Astrocyte of the spinal cord (primary cell): ENCODE measurements at places on chromosomes 7 and 10.

DNA sequence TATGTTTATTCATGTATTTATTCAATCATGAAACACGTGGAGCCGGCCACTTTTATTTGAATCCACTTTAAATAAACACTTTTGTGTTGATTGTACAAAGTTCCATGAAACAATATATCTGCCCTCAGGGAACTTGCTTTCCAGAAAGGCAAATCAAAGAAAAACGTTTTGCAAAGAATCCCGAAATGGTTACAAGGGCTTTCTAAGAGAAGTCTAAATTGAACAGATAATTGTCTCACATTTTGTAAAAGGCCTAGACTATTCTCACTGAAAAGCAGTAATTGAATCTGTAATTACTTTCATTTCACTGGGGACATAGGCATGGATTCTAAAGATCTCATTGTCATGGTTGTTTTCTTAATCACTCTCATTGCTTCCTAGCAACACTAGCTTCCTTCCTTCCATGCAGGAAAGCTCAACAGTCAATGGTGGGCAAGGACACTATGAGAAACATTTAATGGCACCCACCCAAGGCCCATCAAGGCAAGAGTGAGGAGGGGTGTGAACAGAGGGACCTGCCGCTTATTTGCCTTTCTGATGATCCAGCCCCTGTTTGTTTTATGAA lies 622.4 kb upstream of the C7orf33 start:
- no peak for DNase-seq

DNA sequence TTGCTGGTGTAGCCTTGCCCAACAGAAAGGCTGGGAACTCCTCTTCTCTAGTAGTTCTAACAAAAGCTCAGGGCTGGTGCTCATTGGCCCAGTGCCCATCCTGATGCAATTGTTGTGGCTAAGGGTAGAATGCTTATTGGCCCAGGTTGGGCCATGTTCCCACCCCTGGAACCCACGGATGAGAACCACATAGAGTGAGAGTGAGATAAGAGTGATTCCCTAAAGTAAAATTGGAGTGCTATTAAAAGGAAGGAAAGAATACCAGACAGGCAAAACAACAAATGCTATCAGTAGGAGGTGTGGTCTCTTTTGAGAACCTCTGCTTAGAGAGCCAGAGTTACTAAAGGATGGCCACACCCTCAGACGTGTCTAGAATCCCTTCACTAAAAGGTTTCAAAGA lies 49.2 kb downstream of the LGI1 start:
- DNase-seq: no peak

DNA sequence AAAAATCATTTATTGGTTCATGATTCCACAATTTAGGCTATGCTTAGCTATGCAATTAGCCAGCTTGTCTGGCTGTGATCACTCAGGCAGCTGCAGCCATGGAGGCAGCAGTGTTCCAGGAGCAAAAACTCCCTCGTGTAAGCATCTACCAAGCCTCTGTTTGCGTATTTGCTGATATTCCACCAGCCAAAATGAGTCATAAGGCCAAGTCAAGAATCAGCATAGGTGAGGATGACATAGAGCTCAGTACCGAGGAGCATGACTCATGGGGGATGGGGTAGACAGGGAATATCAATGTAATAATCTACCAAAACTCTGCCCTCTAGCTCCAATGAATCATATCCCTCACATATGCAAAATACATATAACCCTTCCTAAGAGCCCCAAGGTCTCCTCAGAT lies 63.3 kb downstream of the IMMP2L start:
- peak; percentile 65 for DNase-seq

DNA sequence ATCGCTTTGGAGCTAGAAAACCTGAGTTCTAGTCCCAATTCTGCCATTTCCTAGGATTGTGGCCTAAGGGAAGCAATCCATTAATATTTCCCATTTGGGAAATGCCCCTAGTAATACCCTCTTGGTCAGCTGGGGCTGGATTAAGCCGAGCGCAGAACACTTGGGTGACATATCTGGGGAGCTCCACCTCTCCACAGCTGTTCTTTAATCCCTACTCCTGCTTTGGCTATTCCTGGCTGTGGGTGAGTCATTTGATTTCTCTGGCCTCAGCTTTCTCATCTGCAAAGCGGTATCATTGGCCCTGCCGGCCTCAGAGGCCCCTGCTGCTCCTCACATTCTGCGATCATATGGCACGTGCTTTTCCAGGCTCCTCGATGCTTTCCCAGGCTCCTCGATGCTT lies 108.3 kb downstream of the BUB3 start:
- no peak for DNase-seq

DNA sequence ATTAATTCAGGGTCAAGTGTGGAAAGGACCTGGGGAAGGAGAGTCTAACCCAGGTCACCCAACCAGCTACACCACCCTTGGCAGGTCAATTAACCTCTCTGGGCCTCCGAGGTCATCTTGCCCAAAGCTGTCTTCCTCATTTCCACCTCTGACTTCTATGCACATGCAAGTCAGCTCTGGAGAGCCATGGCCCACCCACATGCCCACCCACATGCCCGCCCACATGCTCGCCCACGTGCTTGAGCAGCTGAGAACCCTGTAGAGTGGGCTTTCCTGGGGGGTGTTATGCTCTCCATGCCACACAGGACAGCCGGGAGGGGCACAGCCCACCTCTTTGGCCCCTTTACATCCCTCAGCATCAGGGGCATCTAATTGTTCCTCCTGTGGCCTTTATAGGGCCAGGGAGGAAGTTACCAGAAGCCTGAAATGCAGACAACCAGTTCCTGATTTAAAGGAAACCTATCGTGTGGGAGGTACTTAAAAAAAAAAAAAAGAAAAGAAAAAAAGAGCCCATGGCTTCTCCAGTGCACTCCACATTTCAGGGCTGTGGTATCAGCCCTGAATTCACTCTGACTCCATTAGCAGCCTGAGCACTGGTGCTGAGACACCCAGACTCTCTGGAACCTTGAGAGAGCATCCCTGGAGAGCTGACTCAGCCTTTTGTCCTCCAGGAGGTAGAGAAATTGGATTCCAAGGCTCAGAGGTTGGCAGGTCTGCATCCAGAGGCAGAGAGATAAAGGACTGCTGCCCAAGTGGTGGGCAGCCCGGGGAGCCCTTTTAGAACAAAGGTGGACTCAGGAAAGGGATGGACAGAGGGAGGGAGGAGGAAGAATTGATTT lies 176.2 kb upstream of the ZMIZ1 start:
- no peak for DNase-seq

DNA sequence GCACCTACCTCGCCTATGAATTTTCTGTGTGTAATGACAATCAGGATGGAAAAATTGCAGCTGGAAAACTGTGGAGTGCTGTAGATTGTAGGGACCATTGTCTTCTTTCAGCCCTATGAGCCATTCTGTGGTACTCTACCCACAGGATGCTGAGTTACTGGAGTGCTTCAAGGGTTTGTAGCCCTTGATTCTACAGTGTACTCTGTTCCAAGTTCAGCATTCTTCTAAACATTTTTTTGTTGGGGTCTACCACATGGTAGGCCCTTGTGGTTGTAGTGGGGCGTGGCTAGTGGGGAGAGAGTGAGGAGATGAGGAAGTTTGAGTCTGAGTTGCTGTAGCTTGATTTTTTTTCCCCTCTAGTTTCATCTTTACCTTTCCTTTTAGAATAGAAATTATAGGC lies 33.5 kb downstream of the REEP3 start:
- DNase-seq: peak; percentile 97

DNA sequence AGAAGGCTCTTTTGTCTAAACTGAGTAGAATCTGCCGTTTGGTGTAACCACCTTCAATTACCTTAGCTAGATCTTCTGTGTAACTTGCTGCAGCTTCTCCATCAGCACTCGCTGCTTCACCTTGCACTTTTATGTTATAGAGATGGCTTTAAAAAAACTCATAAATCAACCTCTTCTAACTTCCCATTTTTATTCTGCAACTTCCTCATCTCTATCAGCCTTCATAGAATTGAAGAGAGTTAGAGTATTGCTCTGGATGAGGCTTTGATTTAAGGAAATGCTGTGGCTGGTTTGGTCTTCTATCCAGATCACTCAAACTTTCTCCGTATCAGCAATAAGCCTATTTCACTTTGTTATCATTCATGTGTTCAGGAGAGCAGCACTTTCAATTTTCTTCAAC lies 1131.9 kb upstream of the CELF2 start:
- DNase-seq: no peak

GRCh38 chr10:113179265-113179664 lies 229.2 kb downstream of the TCF7L2 start:
- DNase-seq: no peak

GRCh38 chr10:129241461-129241860 lies 225.6 kb upstream of the MGMT start:
- DNase-seq: no peak

- no peak for DNase-seq
Measured at GRCh38 chr7:117796889-117797288, 76.4 kb downstream of the CTTNBP2 start.

GRCh38 chr7:55188590-55189138 lies 169.8 kb downstream of the EGFR start:
- DNase-seq: no peak

DNA sequence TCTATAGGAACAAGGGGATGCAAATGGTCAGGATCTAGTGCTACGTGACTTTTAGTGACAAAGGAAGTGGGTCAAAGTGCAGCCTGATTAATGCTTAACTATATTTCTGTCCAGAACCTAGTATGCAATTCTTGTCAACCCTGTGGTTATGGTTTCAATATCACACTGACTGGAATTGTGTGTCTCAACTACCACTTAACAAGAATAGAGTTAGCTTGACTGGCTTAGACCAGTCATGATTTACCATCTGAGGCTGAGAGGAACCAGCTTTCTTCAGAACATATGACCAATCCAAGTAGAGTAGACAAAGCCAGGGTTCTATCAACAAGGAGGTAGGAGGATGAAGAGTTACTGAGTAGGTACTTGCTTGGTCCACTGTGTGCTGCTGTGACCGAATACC lies 54.4 kb downstream of the MYPN start:
- DNase-seq: no peak

DNA sequence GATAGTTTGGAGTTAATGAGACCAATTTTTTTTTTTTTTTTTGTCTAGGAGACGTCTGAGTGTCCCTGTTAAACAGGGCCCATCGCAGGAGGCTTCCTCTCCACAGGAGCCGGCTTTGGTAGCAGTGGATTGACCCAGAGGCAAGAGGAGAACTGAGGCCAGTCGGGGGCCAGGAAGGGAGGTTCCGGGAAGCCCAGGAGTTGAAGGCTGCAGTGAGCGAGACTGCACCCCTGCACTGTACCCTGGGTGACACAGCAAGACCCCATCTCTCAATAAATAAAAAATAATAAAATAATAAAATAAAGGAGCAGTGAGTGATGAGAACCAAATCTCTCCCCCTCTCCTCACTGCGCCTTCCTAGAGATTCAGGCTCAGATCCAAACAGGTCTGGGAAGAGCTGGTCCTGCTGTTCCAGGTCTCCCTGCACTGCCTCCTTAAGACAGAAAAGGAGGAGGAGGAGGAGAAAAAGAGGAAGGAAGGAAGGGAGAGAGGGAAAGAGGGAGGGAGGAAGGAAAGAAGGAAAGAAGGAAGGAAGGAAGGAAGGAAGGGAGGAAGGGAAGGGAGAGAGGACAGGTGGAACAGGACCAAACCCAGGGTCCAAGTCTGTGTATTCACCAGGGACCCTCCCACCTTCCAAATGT lies 3.5 kb downstream of the MNX1 start:
- DNase-seq: no peak

DNA sequence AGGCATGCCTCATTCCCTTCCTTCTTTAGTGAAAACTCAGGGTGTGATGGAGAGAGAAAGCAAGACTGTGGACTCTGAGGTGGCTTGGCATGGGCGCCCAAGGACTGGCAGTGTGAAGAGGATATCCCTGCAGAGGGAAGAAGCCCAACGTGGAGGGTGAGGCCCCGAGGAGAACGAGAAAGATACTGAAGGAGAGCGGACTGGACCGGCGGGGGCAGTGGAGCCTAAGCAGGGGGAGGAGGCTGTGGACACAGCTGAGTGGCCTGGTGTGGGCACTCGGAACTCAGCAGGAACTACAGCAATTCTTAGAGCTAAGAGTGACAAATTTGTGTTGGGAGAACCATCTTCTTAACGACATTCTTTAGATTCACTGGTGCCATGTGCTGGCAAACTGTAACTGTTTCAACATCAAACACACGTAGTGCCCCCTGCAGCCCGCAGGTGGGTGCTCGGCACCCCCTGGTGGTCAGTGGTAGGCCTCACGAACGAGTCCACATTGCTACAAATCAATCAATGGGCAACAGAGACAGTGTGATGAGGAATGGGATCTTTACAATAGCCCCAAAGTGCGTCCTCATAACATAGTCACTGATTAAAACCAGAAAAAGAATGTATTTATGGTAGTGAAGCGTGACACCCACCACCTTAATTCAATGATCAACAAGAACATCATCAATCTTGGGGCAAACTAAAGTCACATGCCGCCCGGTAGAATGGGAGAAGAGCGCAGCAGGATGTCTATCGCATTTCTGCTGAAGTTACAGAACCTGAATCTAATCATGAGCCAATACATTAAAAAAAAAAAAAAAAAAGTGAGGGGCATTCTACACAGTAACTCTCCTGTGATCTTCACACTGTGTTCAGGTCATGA lies 2.0 kb upstream of the SFTPA1 start:
- peak; percentile 1 for DNase-seq

- no peak for DNase-seq
Measured at GRCh38 chr7:50303335-50304128, 984 bp upstream of the IKZF1 start.

- DNase-seq: no peak
Measured at GRCh38 chr10:2828741-2829140, 238.6 kb upstream of the PFKP start.

GRCh38 chr7:153934629-153935028 lies 117.6 kb upstream of the DPP6 start:
- DNase-seq: no peak

DNA sequence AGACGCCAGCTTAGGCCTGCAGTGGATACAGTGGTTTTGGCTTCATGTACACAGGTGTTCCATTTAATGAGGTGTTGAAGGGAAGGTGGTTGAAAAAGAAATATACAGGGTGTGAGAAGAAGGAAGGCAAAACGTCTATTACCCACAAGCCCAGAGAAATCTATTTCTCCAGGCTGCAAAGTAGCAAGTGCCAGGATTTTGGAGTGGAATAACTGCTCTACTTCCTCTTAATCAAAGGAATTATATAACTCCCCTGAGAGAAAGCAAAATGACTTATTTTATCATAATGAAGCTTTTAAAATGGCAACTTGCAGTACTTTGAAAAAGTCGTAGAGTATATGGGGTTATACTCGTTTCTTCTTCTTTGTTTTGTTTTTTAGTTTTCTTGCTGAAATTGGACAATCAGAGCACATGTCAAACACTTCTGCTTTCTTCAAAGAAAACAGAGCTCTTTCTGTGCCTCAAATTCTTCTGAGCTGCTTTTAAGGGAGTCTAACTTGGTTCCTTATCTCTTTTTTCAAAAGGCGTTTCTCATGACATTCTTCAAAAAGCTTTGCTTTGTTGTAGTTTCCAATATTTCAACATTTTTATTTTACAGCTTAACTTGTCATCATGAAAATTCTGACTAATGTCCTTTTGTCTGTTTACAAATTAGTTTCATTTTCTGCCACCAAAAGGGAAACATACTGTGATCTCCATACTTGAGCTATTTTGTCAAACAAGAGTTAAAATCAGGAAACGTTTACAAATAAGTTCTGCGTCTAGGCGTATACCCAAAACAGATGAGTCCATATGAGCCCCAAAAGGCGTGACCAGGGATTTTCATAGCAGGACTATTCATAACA lies 289.7 kb downstream of the FRMD4A start:
- no peak for DNase-seq

- no peak for DNase-seq
Measured at GRCh38 chr7:40371806-40372440, 237.1 kb downstream of the SUGCT start.
